Epithelial cell of proximal tubule (primary cell): ENCODE measurements at places on chromosomes 7 and 10. TPM values are rescaled to one million over a fixed set of nuclear protein-coding genes. Genes with fewer than 3 reads are reported as not detected.
A peak's percentile ranks its signal among the peaks of the same experiment; 100 is the strongest.

Gene GIMAP7
- total RNA-seq, result not detected in 2 replicates

Gene TAS2R5
- 0.35 TPM in 1 of 2 replicates, not detected in the other for total RNA-seq

Gene SLC13A1
- not detected in 2 replicates for total RNA-seq

Gene AKR1B15
- total RNA-seq, result not detected in 2 replicates

Gene LDB3
- not detected in 2 replicates for total RNA-seq

Gene CDK1
- total RNA-seq, result 127 and 141 TPM in 2 replicates

GRCh38 chr10:90437452-90437851 is 420.4 kb downstream of the HTR7 start:
- DNase-seq, result no peak

DNA sequence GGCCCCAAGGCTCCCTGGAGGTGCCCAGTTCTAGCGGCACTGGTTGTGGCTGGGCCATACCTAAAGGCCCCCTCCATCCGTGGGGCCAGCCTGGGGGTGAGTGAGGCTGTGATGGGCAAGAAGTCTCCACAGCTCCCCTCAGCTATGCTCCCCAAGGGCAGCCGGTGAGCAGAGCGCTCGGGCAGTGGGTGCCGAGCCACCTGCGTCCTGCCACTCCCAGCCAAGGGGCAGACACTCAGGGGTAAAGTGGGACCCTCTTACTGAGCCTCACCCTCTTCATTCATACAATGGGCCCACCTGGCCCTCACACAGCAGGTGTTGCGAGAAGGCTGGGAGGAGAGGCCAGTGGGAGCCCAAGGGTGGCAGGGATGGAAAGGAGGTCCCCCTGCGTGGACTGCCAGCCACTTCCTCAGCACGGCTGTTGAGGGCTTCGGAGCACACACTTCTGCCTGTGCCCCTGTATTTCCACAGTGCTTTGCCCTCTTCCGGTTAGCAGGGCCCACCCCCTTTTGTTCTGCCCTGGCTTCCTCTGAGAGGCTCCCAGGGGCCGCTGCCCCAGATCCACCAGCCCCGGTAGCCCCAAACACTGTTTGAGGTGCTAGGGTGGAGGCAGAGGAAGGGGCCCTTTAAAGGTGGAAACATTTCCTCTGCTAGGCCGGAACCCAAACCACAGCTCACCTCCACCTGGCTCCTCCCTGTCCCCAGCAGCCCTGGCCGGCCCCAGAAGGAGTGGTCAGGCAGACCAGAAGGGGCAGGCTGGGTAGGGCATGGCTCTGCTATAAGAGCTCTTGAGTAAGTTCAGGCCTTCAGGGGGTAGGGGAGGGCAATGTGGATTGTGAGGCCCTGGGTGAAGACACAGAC is 16.4 kb upstream of the C10orf105 start:
- DNase-seq, result no peak

- peak; percentile 96 for DNase-seq
These were observed 20.6 kb upstream of the VPS41 start for GRCh38 chr7:38929460-38930171.

DNA sequence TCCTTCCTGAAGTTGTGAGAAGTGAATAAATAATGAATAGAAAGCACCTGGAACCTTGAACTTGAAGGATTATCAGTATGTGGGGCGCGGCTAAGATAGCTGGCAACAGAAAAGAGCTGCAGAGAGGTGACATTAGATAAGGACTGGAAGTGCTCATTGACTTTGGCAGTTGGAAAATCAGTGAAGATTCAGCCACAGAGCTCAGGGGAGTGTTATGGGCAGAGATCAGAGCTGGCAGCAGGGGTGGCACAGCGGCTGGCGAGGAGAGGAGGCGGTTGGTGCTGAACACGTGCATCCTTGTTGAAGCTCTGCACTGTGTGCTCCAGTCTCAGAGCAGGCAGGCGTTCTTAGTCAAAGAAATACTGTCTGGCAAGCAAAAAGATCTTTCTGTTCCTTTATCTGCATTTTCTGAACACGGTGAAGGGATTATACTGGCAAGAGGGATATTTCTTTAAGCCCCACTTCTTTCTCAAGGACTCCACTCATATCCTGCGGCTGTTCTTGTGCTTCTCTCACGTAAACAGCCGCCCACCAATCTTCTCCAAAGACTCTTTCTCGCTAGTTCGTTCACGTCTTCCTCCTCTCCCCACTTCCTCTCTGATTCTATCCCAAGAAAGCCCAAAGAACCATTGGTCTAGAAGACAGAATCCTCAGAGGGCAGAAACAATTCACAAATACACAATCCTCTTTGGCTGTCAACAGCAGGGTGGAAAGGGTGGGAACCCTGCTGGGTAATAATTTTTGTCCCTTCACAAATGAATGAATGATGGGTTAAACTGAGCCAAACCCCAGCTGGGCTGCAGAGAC is 38.6 kb upstream of the ADD3 start:
- no peak for DNase-seq

DNA sequence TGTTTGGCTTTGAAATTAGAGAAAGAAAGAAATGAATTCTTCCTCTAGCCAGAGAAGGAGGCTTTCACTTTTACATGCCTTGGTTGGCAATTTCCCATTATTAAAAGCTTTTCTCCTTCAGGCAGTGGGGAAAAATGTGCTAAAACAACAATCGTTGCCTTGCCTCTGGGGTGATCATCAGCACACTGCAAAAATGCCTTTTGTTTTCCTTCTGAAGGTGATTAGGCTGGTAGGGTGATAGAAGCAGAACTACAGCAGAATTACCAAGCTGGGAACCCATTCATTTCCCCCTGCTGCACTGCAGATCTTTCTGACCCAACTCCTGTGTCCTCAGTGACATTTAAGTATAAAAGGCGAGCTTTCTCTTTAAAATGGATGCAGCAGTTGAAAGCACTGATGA is 22.2 kb downstream of the ANK3 start:
- DNase-seq, result no peak

GRCh38 chr10:93754761-93755160 is 3.0 kb upstream of the LGI1 start:
- no peak for DNase-seq

DNA sequence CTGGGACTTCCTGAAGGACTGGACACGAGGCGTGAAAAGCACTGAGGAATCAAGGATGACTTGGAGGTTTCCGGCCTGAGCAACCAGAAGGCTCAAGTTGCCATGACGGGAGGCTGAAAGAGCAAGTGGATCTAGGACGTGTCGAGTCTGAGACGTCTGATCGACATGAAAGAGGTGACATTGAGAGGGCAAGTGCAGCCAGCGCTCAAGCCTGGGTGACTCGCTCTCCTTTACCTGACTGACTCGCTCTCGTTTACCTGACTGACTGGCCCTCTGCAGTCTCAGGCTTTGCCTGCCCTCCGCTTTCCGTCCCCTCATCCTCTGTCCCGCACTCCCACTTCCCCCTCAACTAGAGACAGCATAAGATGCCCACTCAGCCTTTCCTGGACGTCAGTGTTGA is 202.6 kb upstream of the FRMD4A start:
- no peak for DNase-seq

GRCh38 chr10:33327751-33328150 is 6.7 kb downstream of the NRP1 start:
- DNase-seq, result no peak

DNA sequence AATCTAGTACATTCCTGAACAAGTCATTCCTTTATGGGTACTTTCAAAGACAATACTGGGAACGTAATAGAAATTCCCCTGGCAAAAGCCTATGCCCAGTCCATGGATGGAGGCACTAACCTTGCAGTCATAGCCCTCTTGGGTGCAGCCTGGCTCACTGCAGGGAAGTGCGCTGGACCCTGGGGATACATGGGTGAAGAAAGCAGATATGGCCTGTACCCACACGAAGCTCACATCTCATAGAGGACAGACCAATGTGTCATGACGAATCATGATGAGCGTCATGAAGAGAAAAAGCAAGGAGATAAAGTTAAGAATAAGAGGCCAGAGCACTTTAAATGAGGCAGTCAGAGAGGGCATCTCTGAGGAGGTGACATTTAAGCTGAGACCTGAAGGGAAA is 11.8 kb downstream of the PRLHR start:
- DNase-seq, result no peak

- no peak for DNase-seq
These were observed 127.2 kb upstream of the SLC25A13 start for GRCh38 chr7:96449094-96449493.

DNA sequence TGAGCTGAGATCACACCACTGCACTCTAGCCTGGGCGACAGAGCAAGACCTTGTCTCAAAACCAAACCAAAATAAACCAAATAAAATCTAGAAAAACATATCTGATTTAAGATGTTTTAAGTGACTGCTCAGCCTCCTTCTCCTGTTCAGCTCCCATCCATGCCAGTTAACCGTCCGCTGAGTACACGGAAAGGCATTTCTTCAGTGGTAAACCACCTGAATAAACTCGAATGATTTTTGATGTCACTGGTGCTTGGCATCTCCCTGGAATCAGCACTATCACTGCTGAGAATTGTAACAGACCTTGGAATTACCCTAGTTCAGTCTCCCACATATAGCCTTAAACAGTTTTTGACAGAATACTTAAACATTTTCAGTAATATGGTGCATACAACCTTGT is 24.1 kb upstream of the NRCAM start:
- DNase-seq, result no peak
